GM23248 (cell line): ENCODE measurements at places on chromosomes 2 and 18. TPM values are rescaled to one million over a fixed set of nuclear protein-coding genes. Genes with fewer than 3 reads are reported as not detected.

DNA sequence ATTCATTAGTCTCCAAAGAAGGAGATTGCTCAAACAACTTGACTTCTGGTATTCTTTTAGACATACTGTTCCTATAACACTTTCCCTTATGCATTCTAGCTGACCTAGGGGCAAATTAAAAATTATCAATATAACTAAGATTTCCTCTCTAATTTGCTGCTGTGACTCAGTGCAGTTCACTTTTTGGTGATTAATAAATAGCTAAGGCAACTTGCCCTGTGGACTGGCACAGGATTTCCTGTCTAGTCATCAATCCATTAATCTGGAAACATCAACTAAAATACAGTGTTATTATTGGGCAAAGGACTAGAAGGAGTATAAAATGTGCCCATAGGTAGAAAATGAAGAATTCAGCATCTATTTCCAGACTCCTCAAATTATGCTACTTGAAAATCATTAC lies 83.5 kb upstream of the SERPINE2 start:
- peak; percentile 56 for DNase-seq

CXCR1 gene
- polyA plus RNA-seq, result not detected in 2 replicates

DNA sequence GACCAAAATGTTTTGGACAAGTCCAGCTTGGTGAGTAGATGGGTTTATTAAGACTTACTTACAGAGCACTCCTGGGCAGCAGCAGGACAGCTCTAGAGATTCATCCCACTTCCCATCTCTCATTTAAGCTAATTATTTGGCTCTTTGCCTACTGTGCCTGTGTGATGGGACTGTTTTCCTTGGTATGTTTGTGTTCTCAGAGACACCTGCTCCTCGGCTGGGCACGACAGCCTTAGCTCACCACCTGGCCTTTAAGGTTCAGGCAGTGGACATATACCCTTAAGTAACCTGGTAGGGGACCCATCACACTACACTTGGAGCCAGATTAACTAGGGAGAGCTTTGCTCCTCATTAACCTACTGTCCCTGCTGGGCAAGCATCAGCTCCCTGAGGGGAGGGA lies 41.7 kb upstream of the EFEMP1 start:
- no peak for DNase-seq

GRCh38 chr2:182049372-182050148 lies 63.9 kb downstream of the PPP1R1C start:
- no peak for DNase-seq

IL1B gene
- 1.1 and 2.2 TPM in 2 replicates for polyA plus RNA-seq

DNA sequence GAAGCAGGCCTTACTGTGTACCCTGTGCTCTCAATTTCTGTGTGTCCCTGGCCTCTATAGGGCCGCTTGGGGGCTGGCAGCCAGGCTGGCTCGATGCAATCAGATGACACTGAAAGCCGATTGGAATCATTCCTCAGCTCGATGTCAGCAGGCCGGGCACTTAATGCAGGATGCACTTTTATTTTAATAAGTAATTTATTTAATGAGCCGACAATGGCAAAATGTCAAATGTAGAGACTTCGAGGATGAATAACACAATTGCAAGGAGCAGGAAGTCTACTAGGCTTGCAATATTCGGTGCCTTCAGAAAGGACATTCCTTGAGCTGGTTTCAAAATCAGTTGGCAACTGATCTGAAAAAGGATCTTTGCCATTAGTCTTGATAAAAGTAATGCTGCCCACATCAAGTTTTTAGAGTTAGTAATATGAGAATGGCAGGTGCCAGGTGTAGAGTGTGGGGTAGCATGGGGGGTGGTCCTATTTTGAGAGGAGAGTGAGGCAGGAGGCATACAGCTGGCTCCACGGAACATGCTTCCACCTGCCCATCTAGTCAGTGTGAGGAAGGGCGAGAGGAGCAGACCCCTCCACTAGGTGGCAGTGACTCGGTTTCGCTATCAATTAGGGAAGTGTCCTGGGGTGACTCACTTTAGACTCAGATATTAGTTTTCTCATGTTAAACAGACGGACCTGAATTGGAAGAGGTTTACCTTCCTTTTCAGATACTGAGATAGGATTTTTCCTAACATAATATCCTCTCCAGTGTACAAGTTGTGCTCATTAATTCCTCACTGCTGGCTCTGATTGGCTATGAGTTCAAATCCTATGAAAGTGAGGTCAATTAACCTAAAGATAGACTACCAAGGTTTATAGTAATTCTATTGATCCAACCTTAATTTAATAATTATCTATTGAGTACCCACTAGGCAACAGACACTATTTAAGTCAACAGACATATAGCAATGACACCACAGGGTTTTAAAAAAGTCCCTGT lies 80.9 kb downstream of the NABP1 start:
- peak; percentile 52 for DNase-seq

GRCh38 chr2:45821558-45822271 lies 170.2 kb downstream of the PRKCE start:
- peak; percentile 31 for DNase-seq

DNA sequence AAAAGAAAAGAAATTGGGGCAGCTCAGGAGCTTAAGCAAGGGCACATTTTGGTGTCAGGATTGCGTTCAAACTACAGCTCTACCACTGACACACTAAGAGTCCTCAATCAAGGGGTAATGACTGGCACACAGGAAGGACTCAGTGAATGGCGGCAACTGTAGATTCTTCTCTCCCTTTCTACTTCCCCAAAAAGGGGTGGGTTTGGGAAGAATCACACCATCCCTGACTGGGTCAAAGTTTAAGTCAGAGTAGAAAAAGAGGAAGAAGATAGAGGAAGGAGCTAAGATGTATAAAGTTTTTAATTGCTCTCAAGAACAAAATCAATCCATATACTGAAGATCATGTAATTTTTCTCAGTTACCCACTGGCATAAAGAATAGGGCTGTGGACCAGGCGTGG lies 2.6 kb downstream of the NLRC4 start:
- no peak for DNase-seq

AMER3 gene
- polyA plus RNA-seq, result not detected in 2 replicates

- DNase-seq, result peak; percentile 59
Observed at GRCh38 chr18:59514203-59514602, 155.1 kb upstream of the LMAN1 start.

- DNase-seq, result no peak
Observed at GRCh38 chr2:181515719-181516118, 58.5 kb downstream of the ITGA4 start.

DNA sequence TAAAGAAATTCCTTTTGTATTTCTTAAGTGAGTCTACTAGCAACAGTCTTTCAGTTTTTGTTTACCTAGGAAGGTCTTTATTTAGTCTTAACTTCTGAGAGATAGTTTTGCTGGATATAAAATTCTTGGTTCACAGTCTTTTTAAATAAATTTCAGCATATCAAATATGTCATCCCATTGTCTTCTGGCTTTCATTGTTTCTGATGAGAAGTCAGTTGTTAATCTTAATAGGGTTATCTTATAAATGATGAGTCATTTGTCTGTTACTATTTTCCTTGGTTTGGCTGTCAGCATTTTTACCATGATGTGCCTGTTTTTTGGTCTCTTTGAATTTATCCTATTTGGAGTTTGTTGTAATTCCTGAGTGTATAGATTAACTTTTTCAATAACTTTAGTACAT lies 129.3 kb downstream of the FAM210A start:
- DNase-seq, result no peak

KIF1A gene
- 0.05 and 0.22 TPM in 2 replicates for polyA plus RNA-seq

LIMS3 gene
- 7.6 and 10.2 TPM in 2 replicates for polyA plus RNA-seq

DNA sequence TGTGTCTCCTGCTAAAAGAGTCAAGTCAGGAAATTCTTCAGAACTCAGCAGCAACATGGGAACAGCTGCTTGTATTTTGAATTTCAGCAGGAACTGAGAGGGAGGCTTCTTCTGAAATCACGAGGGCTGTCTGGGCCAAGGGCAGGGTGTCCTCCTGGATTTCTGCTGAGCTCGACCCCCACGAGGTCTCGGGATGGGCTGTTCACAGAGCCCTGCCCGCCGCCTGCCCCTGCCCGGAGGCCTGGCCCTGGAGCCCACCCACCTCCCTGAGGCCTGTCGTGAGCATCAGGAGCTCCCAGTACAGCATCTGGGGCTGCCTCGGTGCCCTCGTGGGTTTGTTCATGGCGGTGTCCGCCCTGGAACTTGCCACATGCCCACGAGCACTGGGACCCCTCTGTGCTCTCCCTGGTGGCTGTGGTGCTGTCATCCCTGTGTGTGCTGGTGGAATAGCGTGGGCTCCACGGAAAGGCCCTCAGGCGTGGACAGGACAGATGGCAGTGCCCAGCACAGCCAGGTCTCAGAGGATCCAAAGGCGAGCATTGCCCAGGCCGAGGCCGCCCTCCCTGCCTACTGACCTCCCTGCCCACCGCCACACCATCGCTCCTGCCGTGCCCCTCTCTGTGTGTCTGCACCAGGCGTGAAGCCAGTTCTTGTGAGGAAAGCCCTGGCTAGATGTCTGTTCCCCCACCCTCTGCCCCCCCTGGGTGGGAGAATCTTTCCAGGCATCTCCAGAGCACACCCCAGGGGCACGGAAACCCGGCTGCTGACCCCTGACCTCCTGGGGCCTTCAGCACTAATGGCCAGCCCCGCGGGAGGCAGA lies 25.9 kb downstream of the RAMP1 start:
- no peak for DNase-seq

DNA sequence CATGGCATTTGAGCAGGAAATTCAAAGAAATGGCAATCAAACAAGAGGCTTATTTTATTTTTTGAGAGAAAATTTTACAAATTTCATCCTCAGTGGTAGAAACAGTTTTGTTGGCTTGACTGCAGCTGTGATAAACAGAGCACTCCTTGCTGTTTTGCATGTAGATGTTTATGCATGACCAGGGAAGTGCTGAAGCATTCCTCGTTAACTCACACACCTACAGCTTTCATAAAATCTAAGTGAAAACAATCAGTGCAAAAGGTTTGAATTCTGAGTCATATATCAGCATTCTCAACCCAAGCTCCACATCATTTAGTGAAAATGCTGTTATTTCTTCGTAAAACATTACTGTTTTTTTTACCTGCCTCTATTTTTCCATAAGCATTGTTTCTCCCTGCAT lies 146.6 kb upstream of the CCDC68 start:
- no peak for DNase-seq

GRCh38 chr2:85892216-85892944 lies 3.6 kb upstream of the ST3GAL5 start:
- DNase-seq, result no peak

DNA sequence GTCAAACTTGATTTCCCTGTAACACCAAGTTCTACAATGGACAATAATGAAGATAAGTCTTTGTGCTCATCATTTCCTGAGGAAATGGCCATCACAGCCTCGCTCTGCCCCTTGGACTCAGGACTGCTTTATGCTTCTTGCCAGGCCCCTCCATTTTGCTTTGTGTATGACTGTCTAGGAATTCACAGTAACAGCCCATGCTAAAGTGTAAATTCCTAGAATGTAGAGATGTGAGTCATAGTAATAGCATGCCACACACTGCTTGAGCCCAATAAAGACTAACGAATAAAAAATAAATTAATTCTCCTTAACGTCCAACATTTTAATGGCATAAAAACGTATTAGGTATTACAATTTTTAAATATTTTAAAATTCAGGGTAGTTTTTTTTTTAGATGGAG lies 226.5 kb downstream of the PID1 start:
- no peak for DNase-seq

- no peak for DNase-seq
Observed at GRCh38 chr2:236302555-236302954, 38.3 kb upstream of the ASB18 start.

- no peak for DNase-seq
Observed at GRCh38 chr18:78507217-78507616, 472.4 kb upstream of the SALL3 start.

DNA sequence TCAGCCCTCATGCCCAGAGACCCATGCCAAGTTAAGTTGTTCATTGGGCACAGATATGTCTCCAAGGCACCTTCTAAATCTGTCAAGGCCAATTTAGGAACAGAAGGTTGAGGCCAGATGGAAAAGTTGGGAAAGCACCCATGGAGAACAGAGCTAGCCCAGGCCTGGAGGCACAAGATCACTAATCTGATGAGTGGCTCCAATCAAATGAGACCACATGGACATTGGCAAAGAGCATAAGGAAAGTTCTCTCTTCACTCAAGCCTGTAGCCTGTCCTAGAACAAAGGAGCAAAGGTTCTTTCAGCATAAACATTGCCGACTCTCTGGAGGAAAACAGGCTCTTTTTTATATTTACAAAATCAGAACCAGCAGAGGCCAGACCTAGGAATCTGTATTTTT lies 154.8 kb downstream of the RNF152 start:
- no peak for DNase-seq

GRCh38 chr18:66795051-66795450 lies 191.2 kb upstream of the CDH19 start:
- no peak for DNase-seq

DNA sequence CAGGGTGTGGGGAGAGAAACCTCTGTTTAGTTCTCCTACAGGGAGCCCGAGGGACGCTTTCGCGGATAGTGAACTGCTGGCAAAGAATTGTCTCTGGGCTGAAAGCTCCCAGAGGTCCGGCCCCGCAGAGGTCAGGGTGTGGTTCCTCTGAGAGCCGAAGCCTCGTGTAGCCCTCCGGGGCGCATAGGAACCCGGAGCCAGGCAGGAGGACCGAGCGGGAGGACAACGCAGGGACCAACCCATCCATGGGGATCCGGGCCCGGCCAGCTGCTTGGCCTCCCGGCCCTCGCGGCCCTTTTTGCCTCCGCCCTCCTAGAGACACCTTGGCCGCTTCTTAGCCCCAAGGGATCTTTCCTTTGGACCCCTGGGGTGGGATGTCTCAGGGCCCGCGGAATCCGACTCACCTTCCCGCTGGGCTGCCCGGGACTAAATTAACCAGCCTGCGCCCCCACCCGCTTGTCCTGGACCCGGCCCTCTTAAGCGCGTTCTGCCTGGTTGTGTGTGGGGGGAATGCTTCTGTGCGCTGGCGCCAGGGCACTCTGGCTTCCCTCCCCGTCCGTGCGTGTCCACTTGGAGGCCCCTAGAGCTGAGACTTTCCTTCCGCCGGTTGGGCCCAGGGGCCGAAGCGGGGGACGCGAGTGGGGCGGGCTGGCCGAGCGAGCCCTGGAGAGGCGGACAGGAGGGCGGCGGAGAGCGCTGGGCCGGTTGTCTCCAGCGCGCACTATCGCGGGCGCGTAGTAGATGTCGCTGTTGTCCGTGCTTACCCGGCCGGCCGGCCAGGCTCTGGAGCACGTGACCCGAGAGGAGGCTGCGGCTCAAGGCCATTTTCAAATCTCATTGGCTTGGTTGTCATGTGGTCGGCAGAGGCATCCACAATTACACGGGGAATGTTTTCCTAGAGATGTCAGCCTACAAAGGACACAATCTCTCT lies at the start of gene HOXD10:
Gene HOXD10 (plus strand): TSS at position 896 of the 931 bp plus-strand sequence. CDS start 56 bp downstream, outside the sequence.
- DNase-seq, result peak; percentile 92

GRCh38 chr2:129721846-129722245 lies 257.6 kb upstream of the RAB6C start:
- no peak for DNase-seq

MYCN gene
- not detected in 2 replicates for polyA plus RNA-seq

NAT8 gene
- polyA plus RNA-seq, result not detected in 2 replicates

TTC39C gene
- polyA plus RNA-seq, result 15.7 and 17.3 TPM in 2 replicates

FHL2 gene
- polyA plus RNA-seq, result 598 and 610 TPM in 2 replicates

DNA sequence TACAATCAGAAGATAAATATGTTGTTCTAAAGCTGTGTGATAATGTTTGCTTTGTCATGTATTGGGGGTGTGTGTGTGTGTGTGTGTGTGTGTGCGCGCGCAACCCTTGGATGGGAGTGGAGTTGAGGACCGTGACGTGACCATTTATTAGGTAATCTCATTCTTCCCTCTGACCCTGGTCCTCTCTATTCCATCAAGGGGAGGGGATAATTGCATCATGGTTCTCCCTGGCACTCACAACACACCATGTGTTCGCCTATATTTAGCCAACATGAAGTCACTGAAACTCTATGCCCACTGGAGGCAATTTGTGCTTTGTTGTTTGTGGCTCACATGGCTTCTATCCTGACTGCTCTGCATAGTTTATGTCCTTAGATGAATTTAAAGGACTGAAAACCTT lies 79.8 kb upstream of the LRPPRC start:
- DNase-seq, result peak; percentile 61

- peak; percentile 0 for DNase-seq
Observed at GRCh38 chr18:39886136-39886535, 2068.9 kb upstream of the PIK3C3 start.
